ENCODE measurements at places on chromosomes 12 and 14. TPM values are rescaled to one million over a fixed set of nuclear protein-coding genes. Genes with fewer than 3 reads are reported as not detected.

- DNase-seq = no peak
Observed at GRCh38 chr12:71503579-71504391, 64.2 kb downstream of the LGR5 start.

DNA sequence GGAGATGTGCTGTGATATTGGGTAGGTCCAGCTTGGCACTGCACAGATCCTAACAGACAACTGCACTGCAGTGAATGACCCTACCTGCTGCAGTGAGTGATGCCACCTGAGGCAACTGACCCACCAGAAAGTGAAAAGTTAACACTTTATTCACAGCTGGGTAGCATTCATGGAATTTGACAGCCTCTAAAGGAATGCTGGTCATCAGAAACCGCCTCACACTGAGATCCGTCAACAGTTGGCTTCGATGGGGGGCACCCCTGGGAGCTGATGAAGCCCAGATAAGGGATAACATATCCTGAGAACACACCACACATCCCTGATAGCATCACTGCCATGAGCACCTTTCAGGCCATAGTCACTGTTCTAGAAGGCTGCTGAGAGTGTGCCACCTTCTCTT lies 272.4 kb upstream of the CRY1 start:
- DNase-seq = no peak

The USP44 gene
- total RNA-seq = not detected

The FAM186B gene
- total RNA-seq = 3.8 TPM

The RFX4 gene
- not detected for total RNA-seq

DNA sequence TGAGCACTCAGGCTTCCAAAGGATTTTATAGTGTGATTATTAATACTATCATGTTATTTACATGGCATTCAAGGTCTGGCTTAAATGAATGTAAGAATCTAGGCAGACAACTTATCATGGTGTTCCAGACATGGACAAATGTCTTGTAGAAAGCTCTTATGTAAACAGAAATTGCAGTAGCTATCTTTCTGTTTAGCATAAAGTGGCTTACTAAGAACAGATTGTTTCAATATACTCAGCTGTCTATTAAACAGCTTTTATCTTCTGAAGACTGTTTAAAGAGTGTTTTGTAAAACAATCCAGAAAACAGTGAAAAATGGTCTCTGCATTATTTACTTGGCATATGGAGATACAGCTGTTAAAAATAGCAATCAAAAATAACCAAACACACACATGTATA lies 1061.8 kb upstream of the SEL1L start:
- DNase-seq = no peak

DNA sequence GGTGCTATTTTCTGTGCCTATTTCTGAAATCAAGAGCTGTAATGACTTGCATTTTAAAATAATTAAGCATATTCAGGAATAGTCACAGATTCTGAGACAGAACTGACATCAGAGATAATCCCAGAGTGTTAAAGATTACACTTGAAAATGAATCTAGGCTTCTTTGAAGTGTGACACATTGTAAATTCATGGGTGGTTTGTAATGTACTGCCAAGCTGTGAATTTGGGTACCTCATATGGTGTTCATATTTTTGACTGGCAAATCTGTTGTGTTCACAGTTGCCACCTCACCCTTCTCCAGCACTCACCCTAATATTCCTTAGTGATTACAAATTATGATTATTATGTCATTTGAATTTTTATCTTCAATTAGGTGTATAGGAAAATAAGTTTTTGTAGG lies 78.5 kb upstream of the CSRP2 start:
- no peak for DNase-seq

The MED6 gene
- total RNA-seq = 48.6 TPM

The PRIMA1 gene
- total RNA-seq = 0.04 TPM

The RNASE3 gene
- not detected for total RNA-seq

The ATL1 gene
- 9.3 TPM for total RNA-seq

DNA sequence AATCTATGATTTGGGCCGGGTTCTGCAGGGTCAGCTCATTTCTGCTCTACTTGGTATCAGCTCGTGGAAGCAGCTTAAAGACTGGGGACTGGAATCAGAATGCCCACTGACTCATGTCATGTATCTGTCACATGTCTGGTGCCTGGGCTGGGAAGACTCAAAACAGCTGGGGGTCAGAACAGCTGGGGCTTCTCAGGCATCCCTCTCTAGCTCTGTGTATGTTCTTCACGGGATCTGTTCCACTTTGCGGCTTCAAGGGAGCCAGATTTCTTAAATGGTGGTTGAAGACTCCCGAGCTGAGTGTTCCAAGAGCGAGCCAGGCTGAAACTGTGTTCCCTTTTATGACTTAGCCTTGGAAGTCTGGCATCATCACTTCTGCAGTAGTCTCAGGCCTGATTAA lies 11.9 kb downstream of the AEBP2 start:
- DNase-seq = no peak

The GDF11 gene
- total RNA-seq = 8.4 TPM

The C12orf50 gene
- not detected for total RNA-seq

The MYF5 gene
- total RNA-seq = not detected

The ARHGAP5 gene
- total RNA-seq = 25.2 TPM

- DNase-seq = no peak
Observed at GRCh38 chr14:37171678-37172023, 755 bp downstream of the SLC25A21 start.

GRCh38 chr12:54572881-54573280 lies 15.6 kb downstream of the PPP1R1A start:
- DNase-seq = no peak

DNA sequence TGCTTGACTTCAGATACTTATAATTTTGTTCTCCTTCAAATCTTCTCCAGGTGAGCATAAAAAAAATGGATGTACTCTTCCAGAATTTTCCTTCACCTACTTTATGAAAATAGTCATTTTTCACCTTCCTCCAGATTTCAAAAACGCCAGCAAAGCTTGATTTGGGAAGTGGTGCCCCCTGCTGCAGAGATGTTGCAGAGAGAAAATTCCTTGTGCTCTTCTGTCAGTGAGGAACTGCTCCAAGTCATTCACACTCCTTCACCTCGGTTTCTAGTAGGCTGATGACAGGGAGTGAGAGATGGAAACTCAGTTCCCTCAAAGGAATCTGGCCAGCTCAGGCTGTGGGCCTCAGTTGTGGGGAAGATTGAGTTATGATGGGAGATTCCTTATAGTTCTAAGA lies 24.2 kb upstream of the RNASE3 start:
- DNase-seq = no peak

DNA sequence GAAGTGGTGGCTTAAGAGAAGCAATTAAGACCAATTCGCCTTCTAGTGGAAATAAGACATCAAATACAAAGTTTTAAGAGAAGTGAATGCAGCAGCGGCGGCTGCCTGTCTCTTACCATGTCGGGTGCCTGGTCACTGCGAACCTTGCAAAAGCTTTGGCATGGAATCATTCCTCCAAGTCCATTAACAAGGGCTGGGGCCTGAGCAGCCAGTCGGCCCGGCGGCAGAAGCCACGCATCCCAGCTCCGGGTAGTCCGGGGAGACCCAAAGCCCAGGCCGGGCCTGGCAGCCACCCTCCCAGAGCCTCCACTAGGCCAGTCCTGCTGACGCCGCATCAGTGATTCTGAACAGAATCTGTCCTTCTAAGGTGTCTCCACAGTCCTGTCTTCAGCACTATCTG lies 321.0 kb downstream of the TMEM121 start:
- no peak for DNase-seq

DNA sequence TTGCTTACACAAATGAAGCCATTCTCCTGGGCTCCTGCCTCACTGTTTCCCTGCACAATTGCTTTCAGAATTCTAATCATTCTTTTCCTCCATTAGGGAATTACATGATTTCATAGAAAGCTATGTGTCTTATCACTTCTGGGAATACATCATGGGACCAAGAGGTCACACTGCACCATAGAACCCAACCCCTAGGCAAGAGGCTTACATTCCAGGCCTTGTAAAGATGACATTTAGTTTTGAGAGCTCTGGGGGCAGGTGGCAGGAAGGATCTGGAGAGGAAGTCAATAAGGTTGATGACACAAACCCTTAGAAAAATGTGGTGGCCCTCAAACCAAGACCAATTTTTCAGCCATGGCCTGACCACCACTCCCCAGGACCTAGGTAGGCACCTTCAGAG lies 57.1 kb downstream of the NUAK1 start:
- DNase-seq = no peak

Data from H4 (cell line).